ENCODE measurements at places on chromosomes 5 and 9. TPM values are rescaled to one million over a fixed set of nuclear protein-coding genes. Genes with fewer than 3 reads are reported as not detected.
A peak's percentile ranks its signal among the peaks of the same experiment; 100 is the strongest.

RNF130 gene
- 11.9 TPM for total RNA-seq

MOB3B gene
- total RNA-seq = 3.2 TPM

CDKN2B-AS1 gene
- total RNA-seq = 0.24 TPM

PHPT1 gene
- total RNA-seq = 116 TPM

DMRT3 gene
- total RNA-seq = not detected

FBN2 gene
- not detected for total RNA-seq

HCN1 gene
- not detected for total RNA-seq

ELP1 gene
- 27.3 TPM for total RNA-seq

- no peak for DNase-seq
Measured at GRCh38 chr5:106757672-106758071, 913.1 kb downstream of the EFNA5 start.

GRCh38 chr5:166499447-166500240 lies 1791.8 kb upstream of the WWC1 start:
- DNase-seq = no peak

DNA sequence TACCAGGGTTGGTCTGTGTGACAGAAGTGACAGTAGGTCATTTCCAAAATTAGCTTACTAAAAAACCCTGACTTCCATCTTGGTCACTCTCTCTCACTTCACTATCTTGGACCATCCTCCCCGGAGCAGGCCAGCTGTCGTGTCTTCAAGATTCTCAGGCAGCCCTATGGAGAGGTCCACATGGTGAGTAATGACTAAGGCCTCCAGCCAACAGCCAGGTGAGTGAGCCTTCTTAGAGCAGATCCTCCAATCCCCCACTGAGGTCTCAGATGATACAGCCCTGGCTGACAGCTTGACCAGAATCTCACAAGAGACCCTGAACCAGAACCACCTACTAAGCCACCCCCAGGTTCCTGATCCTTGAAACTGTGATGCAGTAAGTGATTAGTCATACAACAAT lies 92.0 kb downstream of the DCP2 start:
- DNase-seq = no peak

DNA sequence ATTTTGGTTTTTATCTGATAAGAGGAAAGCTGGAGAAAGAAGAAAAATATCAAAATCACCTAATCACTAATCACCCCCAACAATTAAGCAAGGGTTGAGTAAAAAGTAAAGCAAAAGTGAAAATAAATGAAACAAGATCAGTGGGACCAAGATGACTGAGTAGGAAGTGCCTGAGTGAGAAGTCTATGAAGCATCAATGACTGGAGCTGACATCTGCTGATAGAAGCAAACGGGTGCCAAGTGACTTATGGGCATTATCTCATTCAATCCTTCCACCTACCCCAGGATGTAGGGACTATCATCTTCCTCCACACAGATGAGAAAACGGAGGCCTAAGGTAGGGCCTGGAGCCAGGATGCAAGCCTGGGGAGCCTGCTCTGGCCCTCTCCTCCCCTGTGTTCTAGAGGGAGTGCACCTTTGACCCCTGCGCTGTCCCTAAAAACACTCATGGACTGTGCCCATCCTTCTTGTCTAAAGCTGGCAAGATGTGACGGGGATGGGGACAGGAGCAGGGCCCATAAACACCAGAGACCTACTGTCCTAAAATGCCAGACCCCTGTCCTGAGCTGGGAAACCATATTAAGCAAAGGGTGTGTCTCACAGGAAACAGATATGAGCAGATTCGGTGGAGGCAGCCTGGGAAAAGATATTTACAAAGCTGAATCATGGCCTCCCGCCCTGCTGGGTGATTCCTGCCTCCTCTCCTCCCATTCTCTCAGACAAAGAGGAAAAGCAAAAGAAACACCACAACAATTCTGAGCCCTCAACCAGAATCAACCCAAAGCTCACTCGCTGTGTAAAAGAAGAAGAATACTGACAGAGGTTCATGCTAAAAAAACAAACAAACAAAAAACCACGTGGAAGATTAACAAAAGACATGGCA lies 116.0 kb downstream of the AUH start:
- peak; percentile 58 for DNase-seq

- DNase-seq = no peak
Measured at GRCh38 chr5:73812962-73813588, 187.1 kb downstream of the ARHGEF28 start.

DNA sequence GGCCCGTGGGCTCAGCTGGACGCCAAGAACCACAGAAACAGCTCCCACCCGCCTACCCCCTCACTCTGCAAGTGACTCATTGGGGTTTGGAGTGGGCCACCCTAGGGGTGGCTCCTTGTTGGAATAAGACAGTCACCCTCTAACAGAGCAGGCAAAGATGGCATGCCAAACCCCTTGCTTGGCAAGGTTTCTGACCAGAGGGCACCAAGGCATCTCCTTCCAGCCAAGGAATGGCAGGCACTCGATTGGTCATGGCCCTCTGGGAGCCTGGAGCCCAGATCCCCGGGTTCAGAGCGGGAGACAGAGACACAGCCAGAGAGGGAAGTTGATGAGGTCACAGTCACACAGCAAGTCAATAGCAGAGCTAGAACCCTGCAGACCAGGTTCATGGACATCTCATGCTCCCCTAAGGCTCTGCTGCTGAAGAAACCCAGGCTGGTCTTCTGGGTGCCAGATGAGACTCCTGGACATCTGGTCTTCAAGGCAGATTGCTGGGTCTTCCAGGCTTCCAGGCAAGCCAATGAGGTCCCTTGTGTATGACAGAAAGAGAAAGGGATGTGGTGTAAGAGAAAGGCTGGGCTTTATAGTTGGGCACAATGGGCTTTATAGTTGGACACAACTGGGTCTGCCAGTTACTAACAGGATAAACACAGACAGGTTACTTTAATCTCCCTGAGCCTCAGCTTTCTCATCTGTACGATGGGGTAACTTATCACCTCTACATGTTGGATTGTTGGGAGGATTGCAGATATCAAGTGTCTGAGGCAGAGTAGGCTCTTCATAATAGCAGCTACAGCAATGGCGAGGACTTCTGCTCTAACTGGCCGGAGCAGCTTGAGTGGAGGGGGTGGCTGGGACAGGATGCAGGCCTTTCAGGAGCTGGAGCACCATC lies 23.3 kb upstream of the KIF12 start:
- no peak for DNase-seq

DNA sequence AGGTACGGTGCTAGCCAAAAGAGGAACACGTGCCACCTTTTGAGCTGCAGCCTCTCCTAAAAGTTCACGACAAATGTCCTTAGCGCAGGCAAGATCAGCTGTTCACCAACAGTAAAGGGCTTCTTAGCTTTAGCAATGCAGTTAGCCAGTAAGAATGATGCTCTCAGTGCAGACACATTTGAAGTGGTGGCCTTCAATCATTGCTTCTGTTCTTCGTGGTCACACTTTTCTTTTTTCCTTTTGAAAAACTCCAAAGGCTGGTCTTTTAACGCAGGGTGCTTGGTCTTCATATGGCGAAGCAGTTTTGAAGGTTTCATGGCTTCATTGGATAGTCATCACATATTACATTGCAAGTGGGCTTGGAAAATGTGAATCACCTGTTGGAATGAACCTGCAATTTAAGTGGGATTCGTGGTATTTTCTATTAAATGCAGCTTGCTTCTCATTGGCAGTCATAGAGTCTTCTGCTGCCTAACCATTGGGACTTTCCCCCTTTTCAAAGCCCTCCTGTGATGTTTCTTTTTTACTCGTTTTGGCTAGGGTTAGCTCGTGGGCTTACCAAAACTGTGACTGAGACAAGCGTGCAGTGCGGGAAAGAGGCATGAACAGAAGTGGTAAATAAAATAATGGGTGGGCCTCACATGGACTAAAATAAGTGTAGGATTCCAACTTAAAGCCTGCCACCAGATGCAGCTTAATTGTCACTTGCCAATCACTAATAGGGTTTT lies 100.9 kb downstream of the MRPL36 start:
- peak; percentile 60 for DNase-seq

DNA sequence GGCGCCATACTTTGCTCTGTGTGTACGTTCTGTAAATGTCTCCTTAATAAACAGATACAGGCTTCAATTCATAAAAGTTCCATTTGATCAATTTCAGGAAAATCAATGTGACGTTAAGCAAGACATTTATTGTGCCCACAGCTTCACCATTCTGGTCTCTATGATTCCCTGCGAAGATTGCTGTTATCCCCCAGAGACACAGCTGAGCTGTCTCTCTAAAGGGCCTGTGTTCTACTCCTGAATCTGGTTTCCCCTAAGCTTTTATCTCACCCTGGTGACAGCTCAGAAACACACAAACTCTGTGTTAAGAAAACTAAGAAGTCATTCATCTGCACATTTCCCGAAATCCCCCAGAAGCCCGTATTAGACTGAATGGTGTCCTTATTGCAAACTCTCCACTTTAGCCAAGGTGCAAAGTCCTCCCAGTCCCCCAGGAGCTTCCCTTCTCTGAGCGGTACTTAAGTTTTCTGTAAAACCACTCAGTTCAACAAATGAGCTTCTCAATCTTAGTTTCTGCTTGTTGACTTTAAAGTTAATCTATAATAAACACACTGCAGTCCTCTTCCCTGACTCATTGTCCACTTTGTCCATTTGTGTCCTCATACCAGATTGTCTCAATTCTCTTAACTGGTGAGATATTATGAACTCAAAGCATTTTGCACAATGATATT lies 1.4 kb upstream of the C5orf15 start:
- DNase-seq = no peak

DNA sequence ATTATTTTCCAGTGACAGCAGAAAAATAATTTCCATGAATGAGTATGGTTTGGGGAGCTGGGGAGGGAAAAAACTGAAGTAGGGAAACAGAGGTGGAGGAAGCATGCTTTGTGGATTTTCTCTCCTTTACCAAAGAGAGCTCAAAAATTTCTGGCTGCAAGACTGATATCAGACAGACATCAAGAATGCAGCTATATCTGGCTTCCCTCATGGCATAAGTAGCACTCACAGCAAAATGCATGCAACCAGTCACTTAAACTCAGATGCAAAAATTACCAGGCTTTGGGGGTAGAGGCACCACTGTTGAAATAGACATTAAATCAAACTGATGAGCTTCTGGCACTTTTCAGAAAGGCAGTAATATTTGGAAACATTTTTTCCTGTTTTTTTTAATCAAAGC lies 196.9 kb downstream of the TSSK1B start:
- no peak for DNase-seq

DNA sequence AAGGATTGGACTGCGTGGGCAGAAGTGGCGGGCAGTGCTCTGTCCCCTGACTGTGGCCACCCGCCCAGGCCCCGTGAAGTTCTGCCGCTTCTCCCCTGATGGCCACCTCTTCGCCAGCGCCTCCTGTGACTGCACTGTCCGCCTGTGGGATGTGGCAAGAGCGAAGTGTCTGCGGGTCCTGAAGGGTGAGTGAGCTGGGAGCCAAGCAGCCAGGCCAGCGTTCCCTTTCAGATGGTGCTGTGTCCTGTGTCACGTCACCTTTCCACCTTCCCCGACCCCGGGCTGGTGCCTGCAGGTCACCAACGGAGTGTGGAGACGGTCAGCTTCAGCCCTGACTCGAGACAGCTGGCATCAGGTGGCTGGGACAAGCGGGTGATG lies 2.3 kb downstream of the WDR38 start:
- DNase-seq = no peak

- DNase-seq = peak; percentile 9
Measured at GRCh38 chr9:38318759-38319495, 73.6 kb upstream of the ALDH1B1 start.

GRCh38 chr5:74310386-74310785 lies 330.1 kb downstream of the ENC1 start:
- DNase-seq = no peak

- DNase-seq = no peak
Measured at GRCh38 chr5:68593211-68593671, 377.7 kb downstream of the PIK3R1 start.

DNA sequence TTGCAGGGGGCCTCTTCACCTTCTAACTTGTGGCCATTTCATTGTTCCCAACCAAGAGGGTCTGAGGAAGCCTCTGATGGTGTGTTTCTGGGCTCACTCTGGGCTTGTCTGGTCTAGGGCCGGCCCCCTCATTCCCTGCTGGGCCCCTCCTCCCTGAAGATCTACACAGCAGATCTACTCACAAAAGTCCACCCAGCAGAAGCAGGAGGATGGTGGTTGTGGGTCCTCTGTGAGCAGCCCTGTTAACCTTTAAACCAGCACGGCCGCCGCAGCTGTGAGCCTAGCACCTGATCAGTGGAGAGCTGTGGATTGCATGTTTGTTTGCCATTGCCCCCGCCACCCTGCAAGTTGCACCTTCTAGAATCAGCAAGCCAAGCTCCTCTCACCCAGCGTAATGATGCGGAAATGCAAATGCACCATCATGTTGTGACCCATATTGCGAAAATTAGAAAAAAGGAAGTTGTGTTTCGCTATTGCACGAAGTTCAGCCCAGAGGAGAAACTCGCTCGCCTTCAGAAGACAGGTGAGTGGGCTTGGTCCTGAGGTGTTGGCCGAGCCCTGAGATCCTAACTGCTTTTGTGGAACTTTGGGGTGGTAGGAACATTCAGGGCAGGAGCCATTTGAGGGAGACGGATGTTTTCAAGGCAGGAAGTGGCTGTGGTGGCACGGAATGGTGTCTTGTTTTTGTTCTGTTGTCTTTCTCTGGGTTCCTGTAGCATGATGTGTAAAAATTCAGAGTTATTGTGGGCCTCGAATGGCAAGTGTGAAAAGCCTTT lies 16.7 kb downstream of the FGD3 start:
- peak; percentile 86 for DNase-seq

GRCh38 chr5:133554279-133554678 lies 58.1 kb downstream of the FSTL4 start:
- no peak for DNase-seq

DNA sequence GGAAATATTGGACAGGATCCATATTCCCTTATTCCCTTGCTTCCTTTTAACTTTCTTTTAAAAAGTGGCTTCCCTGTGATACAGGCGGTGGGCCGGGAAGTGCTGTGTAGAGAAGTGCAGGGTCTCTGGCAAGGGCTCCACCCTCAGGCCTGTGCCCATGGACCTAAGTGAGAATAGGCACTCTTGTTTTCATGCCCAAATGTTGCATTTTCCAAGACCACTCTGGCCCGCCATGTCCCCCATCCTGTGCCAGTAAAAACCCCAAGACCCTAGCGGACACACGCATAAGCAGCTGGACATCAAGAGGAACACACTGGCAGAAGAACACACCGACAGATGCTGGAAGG lies 193.4 kb downstream of the FBXL7 start:
- DNase-seq = no peak

GRCh38 chr5:81751836-81752643 lies 1.1 kb upstream of the SSBP2 start:
- DNase-seq = peak; percentile 8

- DNase-seq = no peak
Measured at GRCh38 chr9:129464972-129465833, 155.7 kb downstream of the C9orf50 start.

- DNase-seq = no peak
Measured at GRCh38 chr5:398475-399295, 44.3 kb upstream of the EXOC3 start.

DNA sequence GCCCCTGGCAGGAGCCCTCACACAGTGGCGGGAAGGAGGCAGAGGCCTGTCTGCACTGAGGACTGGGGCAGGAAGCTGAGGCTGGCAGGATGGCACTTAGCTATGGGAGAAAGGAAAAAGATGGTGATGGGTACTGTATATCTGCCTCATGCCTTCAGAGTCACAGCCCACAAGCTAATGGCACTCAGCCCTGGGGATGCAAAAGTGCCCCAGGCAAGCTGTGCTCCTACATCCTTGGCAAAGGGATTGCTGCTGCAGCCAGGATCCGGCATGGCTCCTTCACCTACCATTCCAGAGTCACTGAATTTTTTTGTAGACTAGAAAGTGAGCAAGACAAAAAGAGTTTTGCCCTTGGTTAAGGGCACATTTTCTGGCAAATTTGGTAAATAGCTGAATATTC lies 8.7 kb downstream of the ACSL6 start:
- DNase-seq = no peak

GRCh38 chr9:128689820-128690683 lies 1.0 kb downstream of the SET start:
- peak; percentile 55 for DNase-seq
